ENCODE measurements at places on chromosomes 3 and 15.

DNA sequence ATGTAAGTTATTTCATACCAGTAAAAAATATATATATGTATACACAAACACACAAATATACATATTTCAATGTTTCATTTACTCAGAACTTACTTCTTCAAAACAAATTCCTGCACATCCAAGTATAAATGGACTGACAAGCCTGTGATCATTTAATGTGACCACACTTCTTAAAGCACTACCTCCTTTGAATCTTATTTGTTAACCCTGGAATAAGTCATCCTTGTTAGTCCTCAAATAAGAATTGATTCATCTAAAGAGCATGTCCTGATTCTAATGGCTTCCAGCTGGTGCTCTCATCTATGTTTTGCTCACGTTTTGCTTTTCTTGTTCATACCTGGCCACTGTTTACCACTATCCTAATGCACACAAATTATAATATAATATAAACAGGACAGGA, 103.9 kb upstream of the UBP1 start:
- no peak for DNase-seq

DNA sequence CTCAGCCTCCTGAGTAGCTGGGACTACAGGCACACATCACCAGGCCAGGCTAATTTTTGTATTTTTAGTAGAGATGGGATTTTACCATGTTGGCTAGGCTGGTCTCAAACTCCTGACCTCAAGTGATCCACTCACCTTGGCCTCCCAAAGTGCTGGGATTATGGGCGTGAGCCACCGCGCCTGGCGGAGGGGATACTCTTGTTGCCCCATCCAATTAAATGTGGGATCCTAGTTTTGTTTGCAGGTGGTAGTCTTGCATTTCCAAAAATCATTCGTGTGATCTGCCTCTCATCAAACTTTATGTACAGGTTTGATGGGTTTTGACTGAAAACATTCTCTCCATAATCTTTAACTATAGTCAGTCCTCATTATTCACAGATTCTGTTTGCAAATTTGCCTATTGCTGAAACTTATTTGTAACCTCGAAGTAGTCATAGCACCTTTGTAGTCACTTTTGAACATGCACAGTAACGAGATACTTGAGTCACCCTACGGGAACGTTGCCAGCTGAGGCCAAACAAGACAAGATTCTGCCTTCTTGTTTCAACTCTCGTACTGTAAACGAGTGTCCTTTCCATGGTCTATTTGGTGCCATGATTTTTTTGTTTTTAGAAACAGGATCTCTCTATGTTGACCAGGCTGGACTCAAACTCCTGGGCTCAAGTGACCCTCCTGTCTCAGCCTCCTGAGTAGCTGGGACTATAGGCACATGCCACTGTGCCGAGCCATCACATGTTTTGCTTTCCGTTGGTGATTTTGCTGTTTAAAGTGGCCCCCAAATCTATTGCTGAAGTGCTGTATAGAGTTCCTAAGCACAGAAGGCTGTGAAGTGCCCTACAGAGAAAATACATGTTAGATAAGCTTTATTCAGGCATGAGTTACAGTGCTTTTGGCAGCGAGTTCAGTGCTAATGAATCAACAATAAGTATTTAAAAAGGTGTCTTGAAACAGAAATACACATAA, 8.1 kb upstream of the MAPK6 start:
- DNase-seq, result no peak

DNA sequence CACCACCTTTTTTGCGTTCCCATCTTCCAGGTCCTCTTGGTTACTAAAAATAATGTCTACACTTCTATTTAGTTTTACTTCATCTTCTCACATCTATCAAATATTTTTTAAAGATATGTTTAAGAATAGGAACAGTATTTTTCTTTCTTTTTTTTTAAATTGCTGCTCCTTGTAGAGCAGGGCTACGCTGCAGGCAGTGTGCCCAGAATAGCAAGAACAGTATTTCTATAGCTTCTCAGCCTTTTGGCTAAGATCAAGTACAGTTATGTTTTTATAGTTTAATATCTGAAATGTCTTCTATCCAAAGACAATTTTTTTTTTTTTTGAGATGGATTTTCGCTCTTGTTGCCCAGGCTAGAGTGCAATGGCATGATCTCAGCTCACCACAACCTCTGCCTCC, 73.0 kb downstream of the MYO9A start:
- no peak for DNase-seq

DNA sequence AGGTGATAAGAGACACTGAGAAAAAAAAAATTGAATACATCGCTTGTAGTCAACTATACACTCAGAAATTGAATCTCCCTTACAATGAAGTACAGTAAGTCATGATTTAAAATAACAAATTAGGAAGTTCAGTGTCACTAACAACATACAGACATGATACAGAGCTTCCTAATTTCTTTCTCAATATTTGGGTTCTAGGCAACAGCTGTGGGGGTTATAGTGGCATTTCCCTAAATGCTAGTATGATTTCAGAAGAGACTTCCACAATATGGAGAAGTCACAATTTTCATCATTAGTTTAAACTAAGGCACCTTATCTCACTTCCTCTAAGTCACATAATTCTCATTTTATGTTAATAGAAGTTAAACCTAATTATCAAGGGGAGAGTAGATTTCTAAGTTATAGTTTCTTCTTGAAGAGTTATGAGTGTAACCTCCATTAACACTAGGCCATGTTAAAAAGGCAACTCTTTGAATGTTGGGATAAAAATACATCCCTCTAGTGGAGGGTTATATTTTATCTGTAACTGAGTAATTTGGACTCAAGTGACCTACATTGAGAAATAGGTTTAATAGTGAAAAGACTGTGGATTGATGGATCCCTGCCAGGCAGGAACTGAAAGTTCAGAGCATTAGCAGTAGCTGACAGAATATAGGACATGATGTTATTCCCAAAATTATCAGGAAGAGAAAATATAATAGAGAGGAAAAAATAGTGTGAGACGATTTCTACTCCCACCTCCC, 286.0 kb upstream of the SUCLG2 start:
- peak; percentile 74 for DNase-seq

DNA sequence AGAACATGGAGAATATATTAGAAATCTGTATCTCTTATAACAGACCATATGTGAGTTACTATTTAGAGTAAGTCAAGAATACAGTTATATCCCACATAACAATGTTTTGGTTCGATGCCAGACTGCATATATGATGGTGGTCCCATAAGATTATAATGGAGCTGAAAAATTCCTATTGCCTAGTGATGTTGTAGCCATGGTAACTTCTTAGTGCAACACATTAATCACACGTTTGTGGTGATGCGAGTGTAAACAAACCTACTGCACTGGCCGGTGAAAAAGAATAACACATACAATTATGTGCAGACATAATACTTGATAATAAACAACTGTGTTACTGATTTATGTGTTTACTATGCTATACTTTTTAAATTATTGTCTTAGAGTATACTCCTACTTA, 69.8 kb upstream of the MNS1 start:
- no peak for DNase-seq

DNA sequence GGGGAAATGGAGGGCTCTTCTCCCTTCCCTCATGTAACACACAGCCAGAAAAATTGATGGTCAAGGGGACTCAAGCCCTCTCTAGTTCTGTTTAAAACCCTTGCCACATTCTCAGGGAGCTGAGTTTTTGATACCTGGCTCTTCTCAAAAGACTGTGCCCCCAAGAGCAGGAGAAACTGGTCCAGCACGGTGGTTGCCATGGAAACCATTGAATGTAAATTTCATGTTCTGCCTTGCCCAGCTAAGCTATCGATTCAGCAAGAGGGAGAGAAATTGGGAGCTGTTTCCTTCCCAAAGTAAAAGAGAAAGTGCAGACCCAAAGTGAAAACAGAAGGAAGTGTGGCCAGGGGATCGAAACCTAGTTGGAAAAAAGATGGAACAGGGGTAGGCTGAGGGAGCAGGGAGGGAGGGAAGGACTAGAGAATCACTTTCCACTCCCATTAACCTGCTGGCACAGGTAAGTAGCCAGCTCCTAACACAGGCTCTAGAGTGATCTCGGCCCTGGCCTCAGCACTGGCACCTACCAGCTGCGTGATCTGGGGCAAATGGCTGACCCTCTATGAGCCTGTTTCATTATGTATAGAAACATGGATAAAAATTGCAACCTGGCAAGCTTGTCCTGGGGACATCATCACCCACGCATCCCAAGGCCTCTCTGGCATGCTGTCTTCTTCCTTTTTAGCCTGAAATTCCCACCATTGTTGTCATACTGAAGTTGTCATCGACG, 140.9 kb downstream of the TPRA1 start:
- no peak for DNase-seq

DNA sequence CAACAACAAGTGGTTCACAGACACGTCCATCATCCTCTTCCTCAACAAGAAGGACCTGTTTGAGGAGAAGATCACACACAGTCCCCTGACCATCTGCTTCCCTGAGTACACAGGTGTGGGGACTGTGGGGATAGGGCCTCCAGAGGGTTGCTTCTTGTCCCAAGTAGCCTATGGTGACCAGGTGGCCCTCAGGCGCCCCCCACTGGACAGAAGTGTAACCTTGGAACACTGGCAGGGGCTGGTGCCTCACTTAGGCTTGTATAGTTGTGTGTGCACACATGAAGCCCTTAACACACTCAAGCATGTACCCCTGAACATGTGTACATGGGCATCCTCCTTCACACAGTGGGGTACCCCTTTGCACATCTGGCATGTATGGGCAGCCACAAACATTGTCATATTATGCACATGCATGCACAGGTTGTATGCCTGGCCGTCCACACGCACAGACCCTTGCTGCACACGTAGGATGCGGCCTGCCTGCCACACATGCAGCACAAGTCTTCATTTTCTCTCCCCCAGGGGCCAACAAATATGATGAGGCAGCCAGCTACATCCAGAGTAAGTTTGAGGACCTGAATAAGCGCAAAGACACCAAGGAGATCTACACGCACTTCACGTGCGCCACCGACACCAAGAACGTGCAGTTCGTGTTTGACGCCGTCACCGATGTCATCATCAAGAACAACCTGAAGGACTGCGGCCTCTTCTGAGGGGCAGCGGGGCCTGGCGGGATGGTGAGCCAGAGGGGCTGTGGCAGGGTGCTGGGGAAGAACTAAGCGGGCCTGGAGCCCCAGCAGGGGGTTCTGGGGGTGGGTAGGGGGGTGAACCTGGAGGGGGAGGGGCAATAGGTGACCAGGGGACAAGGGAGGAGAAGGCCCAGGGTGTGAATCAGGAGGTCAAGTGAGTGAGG, 11.7 kb upstream of the SEMA3B start:
- DNase-seq, result peak; percentile 54

DNA sequence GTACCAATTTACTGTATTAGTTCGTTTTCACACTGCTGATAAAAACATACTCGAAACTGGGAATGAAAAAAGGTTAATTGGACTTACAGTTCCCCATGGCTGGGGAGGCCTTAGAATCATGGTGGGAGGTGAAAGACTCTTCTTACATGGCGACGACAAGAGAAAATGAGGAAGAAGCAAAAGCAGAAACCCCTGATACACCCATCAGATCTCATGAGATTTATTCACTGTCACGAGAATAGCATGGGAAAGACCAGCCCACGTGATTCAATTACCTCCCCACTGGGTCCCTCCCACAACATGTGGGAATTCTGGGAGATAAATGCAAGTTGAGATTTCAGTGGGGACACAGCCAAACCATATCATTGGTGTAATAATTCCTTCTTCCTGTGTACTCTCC, 69.6 kb downstream of the C3orf20 start:
- DNase-seq, result peak; percentile 63

DNA sequence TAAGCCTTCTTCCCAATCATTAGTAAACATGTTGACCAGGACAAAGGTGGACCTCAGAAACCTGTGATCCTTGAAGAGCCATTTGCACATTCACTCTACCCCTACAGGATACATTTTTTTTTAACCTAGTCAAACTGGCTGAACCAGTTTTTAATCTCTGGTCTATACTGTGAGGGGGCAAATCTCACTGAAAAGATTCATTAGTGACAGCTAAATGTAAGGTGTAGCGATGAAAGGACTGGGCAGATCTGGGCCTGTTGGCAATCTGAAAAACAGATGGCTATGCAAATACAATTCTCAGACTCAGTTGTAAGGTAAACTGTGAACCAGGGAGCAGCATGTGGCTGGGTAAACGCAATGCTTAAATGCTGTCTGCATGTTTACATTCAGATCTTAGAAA, 75.6 kb upstream of the SNTN start:
- DNase-seq, result no peak

GRCh38 chr3:78076379-78076778, 1036.5 kb downstream of the ROBO2 start:
- DNase-seq, result no peak

GRCh38 chr3:30112902-30113484, 493.4 kb upstream of the TGFBR2 start:
- peak; percentile 85 for DNase-seq

GRCh38 chr15:81282911-81283310, 41.0 kb downstream of the STARD5 start:
- DNase-seq, result no peak

DNA sequence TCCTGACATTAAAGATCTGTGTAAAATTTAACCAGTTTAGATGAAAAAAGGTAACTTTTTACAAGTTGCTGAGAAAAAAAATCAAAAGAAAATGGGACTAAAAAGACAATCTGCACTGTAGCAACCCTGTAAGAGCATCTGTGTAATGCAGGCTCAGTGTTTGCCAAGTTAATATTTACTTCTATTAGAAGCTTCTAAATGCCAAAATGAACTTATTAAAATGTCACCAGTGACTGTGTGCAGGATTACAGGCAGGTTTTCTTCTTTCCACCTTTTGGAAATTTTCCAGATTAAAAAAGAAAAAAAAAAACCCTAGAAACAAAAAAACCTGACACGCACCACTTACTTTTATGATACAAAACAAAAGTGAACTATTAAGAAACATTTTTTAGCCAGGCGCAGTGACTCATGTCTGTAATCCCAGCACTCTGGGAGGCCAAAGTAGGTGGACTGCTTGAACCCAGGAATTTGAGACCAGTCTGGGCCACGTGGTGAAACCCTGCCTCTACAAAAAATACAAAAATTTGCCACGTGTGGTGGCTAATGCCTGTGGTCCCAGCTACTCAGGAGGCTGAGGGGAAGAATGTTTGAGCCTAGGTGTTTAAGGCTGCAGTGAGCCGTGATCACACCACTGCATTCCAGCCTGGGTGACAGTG, 87.2 kb downstream of the TJP1 start:
- no peak for DNase-seq

DNA sequence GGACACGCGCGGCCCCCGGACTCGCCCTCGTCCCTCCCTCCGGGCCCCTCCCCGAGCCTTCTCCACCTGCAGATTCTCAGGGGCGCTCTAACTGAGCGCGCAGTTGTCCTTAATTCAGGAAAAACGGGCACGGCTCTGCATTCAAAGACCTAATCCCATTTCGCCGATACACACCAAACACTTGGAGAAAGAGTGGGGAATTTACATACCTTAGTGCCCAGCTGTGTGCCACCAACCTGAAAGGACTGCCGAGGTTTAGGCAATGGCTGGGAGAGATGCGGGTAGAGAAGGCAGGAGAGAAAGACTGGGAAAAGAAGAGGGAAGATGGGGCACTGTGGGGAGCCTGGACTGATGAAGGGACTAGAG, 21.8 kb downstream of the IGDCC3 start:
- DNase-seq, result no peak

GRCh38 chr3:169286992-169287391, 376.5 kb downstream of the MECOM start:
- no peak for DNase-seq
